ENCODE measurements at places on chromosomes 2 and 18. TPM values are rescaled to one million over a fixed set of nuclear protein-coding genes. Genes with fewer than 3 reads are reported as not detected.
A peak's percentile ranks its signal among the peaks of the same experiment; 100 is the strongest.

DNA sequence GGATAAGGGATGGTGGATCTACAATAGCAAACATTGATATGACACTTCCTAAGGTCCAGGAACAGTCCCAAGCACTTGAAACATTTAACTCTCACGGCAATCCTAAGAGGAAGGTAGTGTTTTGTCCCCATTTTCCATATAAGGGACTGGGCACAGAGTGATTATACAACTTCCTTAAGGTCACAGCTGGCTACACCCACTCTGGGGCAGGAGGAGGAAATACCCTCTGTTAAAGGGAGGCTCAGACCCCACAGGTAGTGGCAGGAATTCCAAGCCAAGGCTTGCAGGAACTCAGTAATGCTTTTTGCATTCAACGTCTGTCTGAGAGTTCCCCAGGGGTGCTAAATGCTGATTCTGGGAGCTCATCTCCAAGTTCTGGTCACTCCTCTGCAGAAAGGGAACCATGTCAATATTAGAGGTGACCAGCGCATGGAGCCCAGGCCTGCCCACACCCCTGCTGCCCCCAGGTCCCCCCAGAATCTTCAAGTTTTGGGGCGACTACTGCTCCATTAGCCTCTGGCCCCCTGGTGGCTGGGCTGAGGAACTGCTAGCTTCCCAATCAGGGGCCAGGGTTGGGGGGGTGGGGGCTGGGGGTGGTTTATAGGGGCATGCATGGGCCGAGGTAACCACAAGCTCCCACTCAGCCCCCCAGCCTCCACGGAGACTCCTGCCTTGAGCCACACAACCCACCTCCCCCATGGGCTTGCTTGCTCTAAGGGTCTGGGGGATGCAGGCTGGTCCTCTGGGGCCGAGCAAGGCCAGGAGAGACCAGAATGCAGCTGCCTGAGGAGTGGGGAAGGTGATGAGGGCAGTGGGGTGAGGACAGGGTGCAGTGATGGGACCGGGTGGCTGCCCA, 11.1 kb downstream of the OBSL1 start:
- H3K27ac ChIP-seq, result no peak overlapping the region
- H3K4me1 ChIP-seq, result no peaks in the 10 kb centered on the region
- H3K36me3 ChIP-seq, result no peaks in the 10 kb centered on the region
- no peak overlapping the region for H3K4me3 ChIP-seq
- H3K27me3 ChIP-seq, result no peaks in the 10 kb centered on the region
- no peak for DNase-seq

GRCh38 chr2:61763605-61764034, 90.2 kb downstream of the FAM161A start:
- H3K4me1 ChIP-seq, result peaks cover 15% of the 10 kb centered on the region
- H3K27me3 ChIP-seq, result no peaks in the 10 kb centered on the region
- peak overlapping the region; percentile 89 for H3K4me3 ChIP-seq
- no peak for DNase-seq

DNA sequence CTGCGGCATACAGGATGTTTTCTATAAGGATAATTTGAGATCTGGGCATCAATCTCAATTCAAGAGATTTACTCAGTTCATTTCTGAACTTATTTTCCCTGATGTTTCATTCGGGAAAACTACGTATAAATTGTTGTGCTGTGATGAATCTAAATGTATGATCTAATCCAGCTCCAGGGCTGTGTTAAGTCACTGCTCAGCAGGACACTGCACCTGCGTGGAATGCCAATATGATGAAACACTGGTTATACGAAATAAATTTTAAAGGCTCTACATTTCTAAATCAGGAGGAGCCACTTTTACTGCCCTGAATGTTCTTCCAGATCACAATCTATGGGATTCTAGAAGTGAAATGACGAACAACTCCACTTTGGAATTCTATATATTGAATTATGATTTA, 259.0 kb downstream of the HNMT start:
- no peak for DNase-seq
- no peaks in the 10 kb centered on the region for H3K36me3 ChIP-seq
- no peaks in the 10 kb centered on the region for H3K4me1 ChIP-seq
- H3K4me3 ChIP-seq, result no peak overlapping the region
- no peaks in the 10 kb centered on the region for H3K27me3 ChIP-seq
- no peak overlapping the region for H3K27ac ChIP-seq

GRCh38 chr18:34320267-34320666, 95.6 kb upstream of the NOL4 start:
- H3K4me1 ChIP-seq, result no peaks in the 10 kb centered on the region
- H3K36me3 ChIP-seq, result no peaks in the 10 kb centered on the region
- no peak overlapping the region for H3K4me3 ChIP-seq
- no peaks in the 10 kb centered on the region for H3K27me3 ChIP-seq
- no peak overlapping the region for H3K27ac ChIP-seq

- no peak overlapping the region for H3K4me3 ChIP-seq
- no peaks in the 10 kb centered on the region for H3K27me3 ChIP-seq
- peaks cover 33% of the 10 kb centered on the region for H3K36me3 ChIP-seq
- peaks cover 2% of the 10 kb centered on the region for H3K4me1 ChIP-seq
- H3K27ac ChIP-seq, result no peak overlapping the region
Observed at GRCh38 chr2:160306985-160307384, 106.9 kb upstream of the ITGB6 start.

The CCBE1 gene
- total RNA-seq, result not detected

The IL1RL2 gene
- not detected for total RNA-seq

DNA sequence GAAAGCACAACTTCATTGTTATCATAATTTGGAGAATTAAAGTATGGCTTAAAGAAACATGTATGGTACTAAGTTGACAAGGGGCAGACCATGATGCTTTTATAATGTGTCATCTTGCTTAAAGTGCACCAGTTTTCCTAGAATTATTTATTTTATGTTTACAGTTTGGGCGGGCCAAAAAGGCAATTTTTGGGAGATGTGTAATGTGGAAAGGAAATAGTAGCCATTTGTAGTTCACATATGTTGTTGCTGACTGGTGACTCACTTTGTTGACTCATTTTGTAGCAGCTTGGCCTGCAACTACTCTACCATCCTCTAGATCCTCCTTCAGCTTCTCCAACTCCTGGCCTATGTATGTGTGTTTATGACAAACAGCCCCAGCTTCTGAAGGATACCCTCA, 7.7 kb downstream of the ZSCAN30 start:
- H3K4me1 ChIP-seq, result peaks cover 3% of the 10 kb centered on the region
- no peak overlapping the region for H3K27ac ChIP-seq

The PELI1 gene
- 21.6 TPM for total RNA-seq

The PPP1R1C gene
- total RNA-seq, result not detected

DNA sequence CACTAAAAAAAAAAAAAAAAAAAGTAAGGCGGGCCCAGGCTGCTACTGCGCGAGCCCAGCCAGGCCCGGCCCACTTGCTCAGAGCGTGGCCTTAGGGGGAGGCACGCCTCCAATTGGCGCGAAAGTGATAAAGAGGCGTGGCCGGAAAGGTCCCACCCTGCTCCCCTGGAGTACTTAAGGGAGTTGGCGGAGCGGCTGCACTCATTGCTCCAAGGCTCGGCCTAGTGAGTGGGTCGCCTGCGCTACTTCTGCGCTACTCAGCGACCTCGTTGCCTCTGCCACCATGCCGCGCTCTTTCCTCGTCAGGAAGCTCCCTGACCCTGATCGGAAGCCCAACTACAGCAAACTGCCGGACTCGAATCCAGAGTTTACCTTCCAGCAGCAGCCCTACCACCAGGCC, 36.9 kb downstream of the UNC80 start:
- H3K4me1 ChIP-seq, result no peaks in the 10 kb centered on the region
- no peak overlapping the region for H3K4me3 ChIP-seq
- H3K27ac ChIP-seq, result no peak overlapping the region
- H3K36me3 ChIP-seq, result no peaks in the 10 kb centered on the region
- no peak for DNase-seq

- H3K27me3 ChIP-seq, result no peaks in the 10 kb centered on the region
- H3K4me1 ChIP-seq, result no peaks in the 10 kb centered on the region
Observed at GRCh38 chr18:73288813-73289212, 421.0 kb upstream of the NETO1 start.

DNA sequence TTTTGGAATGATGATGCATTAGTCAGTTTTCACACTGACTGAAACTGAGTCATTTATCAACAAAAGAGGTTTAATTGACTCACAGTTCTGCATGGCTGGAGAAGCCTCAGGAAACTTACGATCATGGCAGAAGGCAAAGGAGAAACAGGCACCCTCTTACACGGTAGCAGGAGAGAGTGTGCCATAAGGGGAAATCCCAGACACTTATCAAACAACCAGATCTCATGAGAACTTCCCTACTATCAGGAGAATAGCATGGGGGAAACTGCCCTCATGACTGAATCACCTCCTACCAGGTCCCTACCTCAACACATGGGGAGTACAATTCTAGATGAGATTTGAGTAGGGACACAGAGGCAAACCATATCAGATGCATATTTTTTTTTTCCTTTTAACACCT, 504.5 kb upstream of the VRK2 start:
- DNase-seq, result no peak
- no peaks in the 10 kb centered on the region for H3K27me3 ChIP-seq
- no peaks in the 10 kb centered on the region for H3K36me3 ChIP-seq
- H3K4me1 ChIP-seq, result no peaks in the 10 kb centered on the region

The GNAL gene
- 0.14 TPM for total RNA-seq

DNA sequence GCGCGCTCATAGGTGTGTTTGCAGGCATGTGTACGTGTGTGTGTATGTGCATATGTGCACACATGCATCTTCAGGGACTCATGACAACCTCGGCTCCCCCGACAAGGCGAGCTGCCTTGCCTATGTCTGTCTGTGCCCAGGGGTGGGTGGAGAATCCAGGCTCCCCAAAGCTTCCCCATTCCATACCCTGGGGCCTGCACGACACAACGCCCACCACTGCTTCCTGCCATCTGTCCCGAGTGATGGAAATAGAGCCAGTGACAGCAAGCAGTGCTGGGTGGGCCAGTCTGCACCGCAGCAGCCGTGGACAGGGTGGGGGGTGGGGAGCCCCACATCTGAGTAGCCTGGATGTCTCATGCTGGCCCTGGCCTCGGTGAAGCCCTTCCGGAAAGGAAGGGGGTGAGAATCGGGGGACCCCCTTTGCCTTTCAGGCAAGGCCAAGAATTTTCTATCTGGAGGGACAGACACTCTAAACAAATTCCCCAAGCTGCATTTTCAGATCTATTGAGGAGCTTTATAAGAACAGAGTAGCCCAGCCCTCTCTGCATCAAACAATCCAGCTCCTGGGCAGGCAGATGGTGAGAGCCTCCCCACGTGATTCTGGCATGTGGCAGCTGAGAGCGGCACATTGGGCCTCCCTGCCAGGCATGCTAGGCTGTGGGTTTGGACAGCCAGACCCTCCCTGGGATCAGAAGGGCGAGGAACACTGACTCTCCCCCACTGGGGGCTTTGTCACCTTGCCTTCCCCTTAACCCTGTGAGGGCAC, 4.9 kb downstream of the KCNIP3 start:
- H3K36me3 ChIP-seq, result no peaks in the 10 kb centered on the region
- H3K4me3 ChIP-seq, result no peak overlapping the region
- no peak overlapping the region for H3K27ac ChIP-seq

The TTC21B gene
- total RNA-seq, result 23.4 TPM

The CABYR gene
- 0.16 TPM for total RNA-seq

- H3K4me1 ChIP-seq, result no peaks in the 10 kb centered on the region
- no peaks in the 10 kb centered on the region for H3K36me3 ChIP-seq
- no peak overlapping the region for H3K27ac ChIP-seq
- no peak overlapping the region for H3K4me3 ChIP-seq
- H3K27me3 ChIP-seq, result peaks cover 57% of the 10 kb centered on the region
- no peak for DNase-seq
Observed at GRCh38 chr2:64447317-64448040, 6.5 kb upstream of the LGALSL start.

The GTF2A1L gene
- not detected for total RNA-seq

DNA sequence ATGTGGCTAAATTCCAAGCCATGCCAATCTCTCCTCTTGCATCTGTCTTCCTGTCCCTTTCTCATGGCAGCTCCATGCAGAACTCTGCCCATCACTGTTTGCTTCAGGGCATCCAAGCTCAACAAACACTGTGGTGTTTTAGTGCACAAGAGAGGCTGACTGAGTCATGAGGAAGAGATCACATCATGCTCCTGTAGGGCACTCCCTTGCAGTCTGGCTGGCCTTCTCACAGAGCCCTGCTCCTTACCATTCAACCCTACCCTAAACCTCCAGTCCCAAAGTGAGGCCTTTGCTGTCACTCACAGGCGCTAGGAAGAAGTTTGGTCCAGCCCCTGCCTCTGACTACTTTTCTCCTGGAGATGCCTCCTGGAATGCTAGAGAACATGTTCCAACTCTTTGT, 194.0 kb downstream of the LRATD1 start:
- DNase-seq, result no peak
- no peaks in the 10 kb centered on the region for H3K36me3 ChIP-seq
- H3K4me3 ChIP-seq, result no peak overlapping the region
- H3K27me3 ChIP-seq, result no peaks in the 10 kb centered on the region

The ALK gene
- not detected for total RNA-seq

GRCh38 chr2:237234268-237234667, 148.6 kb downstream of the COPS8 start:
- H3K36me3 ChIP-seq, result no peaks in the 10 kb centered on the region
- H3K27me3 ChIP-seq, result peaks cover 7% of the 10 kb centered on the region
- H3K4me3 ChIP-seq, result no peak overlapping the region
- no peak for DNase-seq
- H3K27ac ChIP-seq, result no peak overlapping the region
- H3K4me1 ChIP-seq, result peaks cover 5% of the 10 kb centered on the region

The FBXO15 gene
- total RNA-seq, result 0.91 TPM

GRCh38 chr2:3399829-3400228, 20.3 kb downstream of the TRAPPC12 start:
- no peak overlapping the region for H3K4me3 ChIP-seq
- no peaks in the 10 kb centered on the region for H3K27me3 ChIP-seq
- H3K4me1 ChIP-seq, result no peaks in the 10 kb centered on the region
- peaks cover 51% of the 10 kb centered on the region for H3K36me3 ChIP-seq

The LBX2 gene
- 1.6 TPM for total RNA-seq

- no peaks in the 10 kb centered on the region for H3K36me3 ChIP-seq
- no peaks in the 10 kb centered on the region for H3K4me1 ChIP-seq
- H3K4me3 ChIP-seq, result no peak overlapping the region
- H3K27ac ChIP-seq, result no peak overlapping the region
- DNase-seq, result no peak
- H3K27me3 ChIP-seq, result no peaks in the 10 kb centered on the region
Observed at GRCh38 chr2:235605312-235606003, 111.6 kb downstream of the AGAP1 start.

DNA sequence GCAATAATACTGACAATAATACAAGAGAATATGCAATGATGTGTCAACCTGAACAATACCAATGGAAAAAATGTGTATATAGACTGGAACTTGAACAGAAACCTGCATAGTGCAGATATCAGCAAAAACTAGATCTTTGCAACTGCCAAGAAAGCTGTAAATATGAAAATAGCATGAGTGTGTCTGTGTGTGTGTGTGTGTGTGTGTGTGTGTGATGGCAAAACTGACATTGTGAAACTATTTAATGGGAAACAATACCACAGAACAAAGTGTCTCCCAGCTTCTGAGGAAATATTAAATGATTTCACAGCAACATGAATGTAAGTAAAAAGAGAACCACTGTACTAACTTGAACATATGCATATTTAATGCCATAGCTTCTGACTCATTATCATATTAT, 558.2 kb upstream of the LINC00305 start:
- no peaks in the 10 kb centered on the region for H3K4me1 ChIP-seq
- no peak overlapping the region for H3K4me3 ChIP-seq
- DNase-seq, result no peak
- H3K27me3 ChIP-seq, result no peaks in the 10 kb centered on the region
- H3K36me3 ChIP-seq, result no peaks in the 10 kb centered on the region

- no peak for DNase-seq
- H3K4me3 ChIP-seq, result no peak overlapping the region
- H3K4me1 ChIP-seq, result no peaks in the 10 kb centered on the region
- no peaks in the 10 kb centered on the region for H3K36me3 ChIP-seq
Observed at GRCh38 chr2:75788902-75789301, 78.2 kb upstream of the GCFC2 start.
